ENCODE measurements at places on chromosomes 7 and 10. TPM values are rescaled to one million over a fixed set of nuclear protein-coding genes. Genes with fewer than 3 reads are reported as not detected.
A peak's percentile ranks its signal among the peaks of the same experiment; 100 is the strongest.

WIPF3 gene
- total RNA-seq: not detected

GPR85 gene
- total RNA-seq: not detected

MMP21 gene
- 0.59 TPM for total RNA-seq

GRM8 gene
- not detected for total RNA-seq

GPR15LG gene
- total RNA-seq: not detected

PALD1 gene
- not detected for total RNA-seq

SRRM3 gene
- total RNA-seq: not detected

MKI67 gene
- 13.5 TPM for total RNA-seq

SPDYE8 gene
- not detected for total RNA-seq

CALML5 gene
- not detected for total RNA-seq

CTAGE8 gene
- not detected for total RNA-seq

DNA sequence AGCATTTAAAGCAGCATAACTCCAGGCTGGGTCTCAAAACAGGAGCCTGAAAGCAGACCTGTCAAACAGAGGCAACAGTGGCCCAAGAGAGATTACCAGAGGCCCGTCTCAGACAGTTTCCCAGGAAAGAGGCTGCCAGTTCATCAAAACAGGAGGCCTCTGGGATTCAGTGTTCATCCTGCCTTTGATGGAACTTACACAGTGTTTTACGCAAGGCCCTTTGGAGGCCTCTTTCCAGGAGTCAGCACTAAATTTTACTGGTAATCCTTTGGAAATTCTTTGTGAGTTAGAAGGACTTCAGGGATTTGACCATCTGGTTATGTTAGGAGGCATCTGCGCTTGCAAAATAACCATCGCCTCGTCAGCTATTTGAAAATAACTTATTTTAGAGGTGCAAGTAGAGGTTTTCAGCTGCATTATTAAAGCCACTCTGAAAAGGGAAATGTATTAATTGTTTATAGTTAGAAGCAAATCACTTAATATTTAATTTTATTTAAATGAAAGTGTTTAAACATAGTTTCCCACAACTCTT, 501.2 kb upstream of the COBL start:
- H3K27me3 ChIP-seq: no peaks in the 10 kb centered on the region
- no peak overlapping the region for H3K4me3 ChIP-seq
- H3K4me1 ChIP-seq: no peaks in the 10 kb centered on the region
- H3K36me3 ChIP-seq: no peaks in the 10 kb centered on the region
- no peak overlapping the region for H3K27ac ChIP-seq
- DNase-seq: no peak

DNA sequence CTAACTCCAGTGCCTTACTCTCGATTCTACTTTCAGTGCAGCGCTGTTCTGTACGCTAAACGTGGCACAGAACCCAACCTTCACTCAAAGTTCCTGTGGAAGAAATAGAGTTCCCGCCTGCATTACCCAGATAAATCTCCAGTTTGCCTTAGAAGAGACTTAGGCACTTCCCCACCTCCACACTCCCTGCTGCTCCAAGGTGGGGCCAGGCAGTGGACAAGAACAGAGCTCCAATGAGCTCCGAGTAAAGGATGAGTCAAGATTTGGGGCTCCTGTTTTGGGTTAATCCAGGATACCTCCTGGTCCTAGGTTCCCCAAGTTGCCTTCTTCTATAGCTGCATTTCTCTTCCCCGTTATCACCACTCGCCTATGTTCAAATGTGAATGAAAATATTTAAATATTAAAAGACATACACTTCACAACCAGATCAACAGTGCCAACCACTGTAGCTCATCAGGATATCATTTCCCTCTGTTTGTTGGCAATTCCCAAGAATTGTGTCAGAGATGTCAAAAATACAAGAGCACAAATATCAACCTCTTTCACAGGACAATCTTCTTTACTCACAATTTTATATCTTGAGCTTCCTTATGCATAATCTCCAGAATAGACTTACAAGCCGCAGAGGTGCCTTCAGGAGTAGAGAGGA, 48.0 kb downstream of the MALSU1 start:
- no peak for DNase-seq
- H3K4me1 ChIP-seq: peaks cover 5% of the 10 kb centered on the region
- H3K27me3 ChIP-seq: peaks cover 3% of the 10 kb centered on the region
- peak overlapping the region; percentile 5 for H3K4me3 ChIP-seq
- no peak overlapping the region for H3K27ac ChIP-seq
- H3K36me3 ChIP-seq: no peaks in the 10 kb centered on the region

DNA sequence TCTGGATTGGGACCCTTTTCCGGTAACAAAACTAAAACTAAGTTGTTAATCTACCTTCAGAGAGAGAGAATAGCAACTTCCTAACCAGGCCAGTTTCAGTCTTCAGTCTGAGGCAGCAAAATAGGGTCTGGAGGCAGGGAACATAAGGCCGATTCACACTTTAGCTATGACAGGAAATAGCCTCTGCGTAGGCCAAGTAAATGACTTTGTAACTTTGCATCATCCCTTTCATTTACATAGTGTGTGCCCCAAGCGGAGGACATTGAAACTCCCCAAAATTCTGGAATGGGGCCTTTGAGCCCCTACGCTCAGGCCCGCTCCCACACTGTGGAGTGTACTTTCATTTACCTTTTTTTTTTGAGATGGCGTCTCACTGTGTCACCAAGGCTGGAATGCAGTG, 1.7 kb upstream of the UPP1 start:
- H3K27ac ChIP-seq: peak overlapping the region; percentile 80
- no peaks in the 10 kb centered on the region for H3K27me3 ChIP-seq
- DNase-seq: no peak
- peaks cover 70% of the 10 kb centered on the region for H3K4me1 ChIP-seq
- H3K36me3 ChIP-seq: peaks cover 16% of the 10 kb centered on the region

DNA sequence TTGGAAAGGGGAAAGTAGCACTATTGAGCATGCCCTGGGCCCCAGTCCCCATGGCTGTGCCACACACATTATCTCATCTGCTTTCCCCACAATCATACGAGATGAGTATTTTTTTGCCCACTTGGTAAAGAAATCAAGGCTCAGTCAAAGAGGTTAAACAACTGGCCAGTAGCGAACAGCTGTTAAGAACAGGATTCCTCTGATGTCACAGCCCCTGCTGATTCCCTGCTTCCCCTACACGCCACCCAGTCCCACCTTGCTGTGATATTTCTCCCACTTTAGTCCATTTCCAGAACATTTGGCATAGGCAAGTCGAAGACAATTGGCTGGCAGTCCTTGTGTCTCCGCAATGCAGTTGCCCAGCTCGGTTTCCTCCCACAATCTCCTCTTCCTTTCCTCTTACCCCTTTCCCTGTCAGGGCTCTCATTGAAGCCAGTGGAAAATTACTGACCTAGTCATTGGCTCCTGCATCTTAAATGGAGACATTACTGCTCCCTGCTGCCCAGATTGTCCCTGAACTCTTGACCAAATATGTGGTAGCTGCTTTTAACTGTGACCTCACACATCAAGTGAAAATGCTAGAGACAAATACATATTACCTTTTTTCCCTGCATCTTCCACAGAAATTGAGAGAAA, 56.5 kb upstream of the EEPD1 start:
- H3K4me1 ChIP-seq: no peaks in the 10 kb centered on the region
- no peak overlapping the region for H3K27ac ChIP-seq
- H3K4me3 ChIP-seq: no peak overlapping the region

DNA sequence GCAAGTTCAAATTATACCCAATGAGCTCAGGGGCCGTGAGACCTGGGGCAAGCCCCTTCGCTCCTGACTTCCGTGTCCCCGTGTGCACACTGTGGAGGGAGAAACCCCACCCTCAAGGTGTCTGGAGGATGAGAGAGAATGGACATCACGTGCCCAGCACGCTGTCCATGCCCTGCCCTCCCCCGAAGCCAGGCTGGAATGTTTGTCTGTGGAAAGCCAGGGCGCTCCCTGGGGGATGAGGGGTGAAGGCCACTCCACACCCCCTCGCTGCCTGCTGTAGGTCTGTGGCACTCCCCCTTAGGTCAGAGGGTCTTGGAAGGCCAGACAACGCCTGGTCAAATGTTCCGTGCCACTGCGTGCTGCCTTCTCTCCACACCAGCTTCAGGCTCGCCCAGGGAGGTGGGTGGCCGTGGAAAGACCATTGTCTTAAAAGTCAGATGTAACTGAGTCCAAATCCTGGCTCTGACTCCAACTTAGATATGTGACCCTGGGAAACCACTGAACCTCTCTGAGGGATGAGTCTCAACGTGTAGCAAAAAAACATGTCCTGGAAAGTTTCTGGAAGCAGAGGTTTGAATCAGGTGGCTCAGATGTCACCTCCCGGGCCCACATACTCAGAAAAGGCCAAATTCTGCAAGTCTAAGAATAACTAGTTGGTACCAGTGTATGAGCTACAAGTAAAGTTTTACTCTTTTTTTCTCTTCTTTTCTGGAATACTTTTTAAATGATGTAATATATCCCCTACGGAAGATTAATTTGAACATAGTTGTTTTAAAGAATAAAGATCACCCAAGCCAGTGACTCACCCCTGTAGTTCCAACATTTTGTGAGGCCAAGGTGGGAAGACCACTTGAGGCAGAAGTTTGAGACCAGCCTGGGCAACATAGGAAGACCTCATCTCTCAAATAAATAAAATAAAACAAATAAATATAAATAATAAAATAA, 24.9 kb downstream of the RCC1L start:
- H3K4me3 ChIP-seq: no peak overlapping the region
- H3K4me1 ChIP-seq: no peaks in the 10 kb centered on the region
- no peaks in the 10 kb centered on the region for H3K27me3 ChIP-seq
- DNase-seq: no peak
- peaks cover 50% of the 10 kb centered on the region for H3K36me3 ChIP-seq

GRCh38 chr7:5426226-5426475, 2.5 kb upstream of the TNRC18 start:
- DNase-seq: no peak
- H3K4me1 ChIP-seq: peaks cover 72% of the 10 kb centered on the region
- peaks cover 18% of the 10 kb centered on the region for H3K27me3 ChIP-seq

DNA sequence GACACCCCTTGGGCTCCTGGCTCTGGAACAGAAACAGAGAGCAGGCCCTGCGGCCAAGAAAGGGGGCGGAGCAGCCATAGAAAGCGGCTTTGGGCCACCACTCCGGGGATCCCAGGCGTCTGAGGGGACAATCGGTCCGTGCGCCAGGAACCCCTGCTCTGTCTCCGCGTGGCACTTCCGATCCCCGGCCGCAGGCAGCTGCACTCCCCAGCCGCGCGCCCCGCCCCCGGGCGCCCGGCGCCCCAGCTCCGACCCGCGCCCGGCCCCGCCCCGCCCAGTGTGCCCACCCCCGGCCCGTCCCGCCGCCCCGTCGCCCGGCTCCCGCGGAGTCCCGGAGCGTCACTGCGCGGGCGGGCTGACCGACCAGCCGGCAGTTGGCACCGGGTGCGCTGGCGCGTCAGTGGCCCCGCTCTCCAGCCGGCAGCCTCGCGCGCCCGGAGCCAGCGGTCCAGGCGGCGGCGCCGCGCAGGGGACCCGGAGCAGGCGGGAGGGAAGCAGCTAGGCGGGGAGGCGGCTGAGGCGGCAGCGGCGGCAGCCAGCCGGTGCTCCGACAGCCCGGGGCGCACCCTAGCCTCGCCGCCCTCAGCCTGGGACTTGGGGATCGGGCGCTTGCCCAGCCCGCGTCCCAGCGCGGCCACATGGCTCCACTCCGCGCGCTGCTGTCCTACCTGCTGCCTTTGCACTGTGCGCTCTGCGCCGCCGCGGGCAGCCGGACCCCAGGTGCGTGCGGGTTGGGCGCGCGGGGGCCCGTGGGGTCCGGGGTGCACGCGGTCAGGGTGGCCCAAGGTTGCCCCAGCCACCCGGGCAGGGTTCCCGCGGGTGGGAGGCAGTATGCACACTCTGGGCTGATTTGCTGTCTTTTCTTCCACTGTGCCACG, at the start of gene ADAMTS14:
TSS of gene ADAMTS14 (plus strand) at position 342 of the 878 bp plus-strand sequence. CDS start at position 639, 297 bp downstream.
- peak; percentile 20 for DNase-seq
- no peak within 1 kb of the TSS for H3K27ac ChIP-seq
- H3K36me3 ChIP-seq: no peaks in the 10 kb centered on the region

GRCh38 chr10:131647789-131648188, 253.0 kb upstream of the PPP2R2D start:
- no peak overlapping the region for H3K27ac ChIP-seq
- no peak overlapping the region for H3K4me3 ChIP-seq
- no peaks in the 10 kb centered on the region for H3K27me3 ChIP-seq

DNA sequence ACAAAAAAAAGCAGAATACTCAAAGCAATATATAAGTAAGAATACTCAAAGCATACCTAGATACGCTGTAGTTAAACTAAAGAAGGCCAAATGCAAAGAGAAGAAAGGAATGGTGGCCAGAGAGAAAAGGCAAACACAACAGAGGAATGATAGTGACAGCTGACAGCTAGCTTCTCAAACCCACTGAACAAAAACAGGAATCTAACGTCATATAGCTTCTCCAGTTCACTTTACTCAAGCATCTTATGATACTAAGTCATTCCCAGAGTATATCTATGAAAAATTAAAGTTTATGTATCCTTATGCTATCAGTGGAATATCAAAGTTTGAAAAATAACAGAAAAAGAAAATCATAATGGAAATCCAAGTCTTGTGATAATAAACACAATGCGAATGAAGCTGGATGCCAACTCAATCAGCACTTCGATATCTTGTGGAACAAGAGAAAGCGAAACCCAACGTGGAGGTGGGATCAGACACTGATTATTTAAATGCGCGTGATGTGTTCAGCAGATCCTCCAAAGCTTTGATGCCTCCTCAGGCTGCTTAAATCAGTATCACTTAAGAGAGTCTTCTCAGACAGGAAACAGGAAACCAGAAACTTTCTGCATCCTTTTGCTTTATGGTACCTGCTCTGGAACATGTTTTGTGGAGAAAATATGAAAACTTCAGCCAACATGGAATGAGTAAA, 102.8 kb downstream of the PIP4K2A start:
- H3K27me3 ChIP-seq: no peaks in the 10 kb centered on the region
- peak overlapping the region; percentile 91 for H3K27ac ChIP-seq
- peak; percentile 85 for DNase-seq
- H3K4me1 ChIP-seq: peaks cover 99% of the 10 kb centered on the region
- H3K4me3 ChIP-seq: peak overlapping the region; percentile 90

DNA sequence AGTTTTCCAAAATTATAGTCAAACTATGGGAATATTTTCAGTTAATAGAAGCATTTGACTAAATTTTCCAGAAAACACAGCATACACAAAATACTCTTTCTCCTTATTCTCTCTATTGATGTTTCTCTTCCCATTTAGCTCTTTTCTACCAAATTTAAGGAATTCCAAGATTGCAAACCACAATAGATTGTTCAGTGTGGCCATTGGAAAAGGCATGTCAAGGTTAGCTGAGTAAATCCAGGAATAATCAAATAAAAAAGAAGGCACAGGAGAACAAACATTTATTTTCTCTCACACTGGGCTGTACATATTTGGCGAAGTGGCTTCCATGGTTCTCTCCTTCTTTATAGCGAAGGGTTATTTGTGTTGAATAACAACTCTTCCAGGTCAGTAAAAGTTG, 117.3 kb downstream of the THSD7A start:
- no peaks in the 10 kb centered on the region for H3K36me3 ChIP-seq
- no peak for DNase-seq
- no peak overlapping the region for H3K4me3 ChIP-seq
- no peaks in the 10 kb centered on the region for H3K27me3 ChIP-seq

- no peak overlapping the region for H3K27ac ChIP-seq
- no peak for DNase-seq
- no peaks in the 10 kb centered on the region for H3K4me1 ChIP-seq
- H3K36me3 ChIP-seq: no peaks in the 10 kb centered on the region
- no peak overlapping the region for H3K4me3 ChIP-seq
- H3K27me3 ChIP-seq: no peaks in the 10 kb centered on the region
Observed at GRCh38 chr10:114668375-114669080, 10.5 kb upstream of the ABLIM1 start.

Measured in CD4-positive, CD25-positive, alpha-beta regulatory T cell (primary cell).